ENCODE measurements at places on chromosomes 16 and 17.

DNA sequence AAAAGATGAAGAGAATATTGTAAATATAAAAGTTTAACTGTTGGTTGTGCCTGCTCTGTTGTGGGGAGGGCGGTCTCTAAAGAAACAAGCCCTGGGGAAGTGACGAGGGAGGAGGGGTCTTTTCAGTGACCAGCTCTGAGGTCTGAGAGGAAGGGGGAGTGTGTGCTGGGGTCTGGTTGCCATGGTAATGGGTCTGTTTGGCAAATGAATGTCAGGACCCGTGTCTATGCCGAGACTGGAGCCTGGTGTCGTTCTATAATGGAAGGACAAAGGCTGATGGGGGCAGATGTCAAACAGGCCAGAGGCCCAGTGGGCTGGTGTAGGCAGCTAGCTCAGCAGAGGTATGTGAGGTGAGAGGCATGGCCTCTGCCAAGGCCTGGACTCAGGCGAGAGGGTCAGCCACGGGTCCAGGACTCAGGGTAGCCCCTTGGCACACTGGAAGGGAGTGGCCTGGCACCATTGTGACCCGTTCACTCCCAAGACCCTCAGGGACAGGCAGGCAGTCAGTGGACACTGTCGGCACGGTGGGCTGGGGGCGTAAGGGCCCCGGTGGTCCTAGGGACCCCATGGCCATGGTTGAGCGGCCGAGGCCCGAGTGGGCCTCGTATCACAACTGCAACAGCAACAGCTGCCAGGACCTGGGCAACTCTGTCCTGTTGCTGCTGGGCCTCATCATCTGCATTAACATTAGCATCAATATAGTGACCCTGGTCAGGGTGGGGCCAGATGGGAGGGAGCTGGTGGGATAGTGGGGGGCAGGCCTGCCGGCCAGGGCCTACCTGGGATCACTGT, at the start of gene SPEM1:
Gene SPEM1, plus strand, starts transcription at position 506 of the 792 bp plus-strand sequence. Its CDS starts 61 bp downstream, at position 567.
- DNase-seq, result no peak

GRCh38 chr16:8905168-8905762, 23.1 kb downstream of the LITAFD start:
- peak; percentile 36 for DNase-seq

DNA sequence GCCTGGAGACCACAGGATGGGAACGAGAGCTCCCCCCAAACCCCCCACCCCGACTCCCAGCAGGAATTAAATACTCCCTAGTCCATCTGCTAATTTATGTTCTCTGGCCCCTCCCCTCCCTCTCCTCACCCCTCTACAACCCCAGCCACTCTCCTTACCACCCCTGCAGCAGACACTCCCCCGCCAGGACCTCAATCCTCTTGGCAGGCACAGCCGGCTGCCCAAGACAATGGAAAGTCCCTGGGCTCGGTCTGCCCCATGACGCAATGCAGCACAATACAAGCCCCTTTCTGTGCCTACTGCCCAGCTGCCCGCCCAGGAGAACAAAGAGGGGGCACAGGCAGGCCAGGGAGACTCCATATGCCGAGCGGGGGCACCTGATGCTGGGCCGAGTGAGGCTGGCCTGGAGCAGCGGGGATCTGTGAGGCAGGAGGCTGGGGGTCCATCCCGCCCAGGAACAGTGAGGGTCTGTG, 30.3 kb upstream of the CDC42EP4 start:
- peak; percentile 98 for DNase-seq

DNA sequence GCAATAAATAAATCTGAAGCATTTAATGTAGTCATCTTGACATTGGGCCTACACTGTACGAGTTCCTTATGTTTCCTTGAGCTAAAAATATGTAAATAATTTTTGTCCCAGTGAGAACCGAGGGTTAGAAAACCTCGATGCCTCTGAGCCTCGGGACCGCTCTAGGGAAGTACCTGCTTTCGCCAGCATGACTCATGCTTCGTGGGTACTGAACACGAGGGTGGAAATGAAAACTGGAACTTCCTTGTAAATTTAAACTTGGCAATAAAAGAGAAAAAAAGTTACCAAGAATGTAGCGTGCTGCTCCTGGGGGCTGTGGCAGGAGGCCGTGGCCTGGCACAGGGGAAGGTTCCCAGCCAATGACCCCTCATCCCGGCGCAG, 74.1 kb downstream of the SOCS1 start:
- DNase-seq, result no peak

DNA sequence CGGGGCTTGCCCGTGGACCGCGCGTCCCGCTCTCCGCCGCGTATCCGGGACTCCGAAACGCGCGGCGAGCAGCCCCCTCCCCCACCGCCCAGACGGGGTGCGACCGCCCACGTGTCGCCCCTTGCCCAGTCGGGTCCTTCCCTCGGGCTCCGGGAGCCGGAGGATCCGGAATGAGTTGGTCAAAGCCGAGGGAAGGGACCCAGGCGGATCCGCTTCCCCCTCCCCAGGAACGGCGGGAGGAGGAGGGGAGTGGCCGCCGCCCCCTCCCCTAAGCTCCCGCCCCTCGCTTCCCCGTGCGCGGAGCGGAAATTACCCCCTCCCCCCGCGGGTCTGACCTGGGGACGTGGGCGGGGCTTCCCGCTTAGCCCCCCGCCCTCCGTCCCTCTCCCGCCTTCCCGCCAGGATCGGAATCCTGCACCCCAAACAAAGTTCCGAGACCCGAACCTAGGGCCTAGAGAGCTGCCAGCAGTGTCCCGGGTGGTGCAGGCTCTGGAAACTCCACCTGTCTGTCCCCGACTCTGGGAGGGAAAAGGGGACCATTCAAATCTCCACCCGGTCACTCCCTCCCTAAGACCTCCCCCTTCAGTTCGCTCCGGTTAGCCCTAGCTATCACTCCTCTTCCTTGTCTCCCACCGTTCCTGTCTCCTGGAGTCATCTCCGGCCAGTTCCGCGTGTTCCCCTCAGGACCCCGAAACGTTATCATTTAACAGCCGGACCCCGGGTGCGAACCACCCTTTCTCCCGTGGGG, 1.0 kb upstream of the IGF2BP1 start:
- peak; percentile 89 for DNase-seq

Data from SJCRH30 (cell line).